HAP-1 (cell line): ENCODE measurements at places on chromosomes 5 and 9.

DNA sequence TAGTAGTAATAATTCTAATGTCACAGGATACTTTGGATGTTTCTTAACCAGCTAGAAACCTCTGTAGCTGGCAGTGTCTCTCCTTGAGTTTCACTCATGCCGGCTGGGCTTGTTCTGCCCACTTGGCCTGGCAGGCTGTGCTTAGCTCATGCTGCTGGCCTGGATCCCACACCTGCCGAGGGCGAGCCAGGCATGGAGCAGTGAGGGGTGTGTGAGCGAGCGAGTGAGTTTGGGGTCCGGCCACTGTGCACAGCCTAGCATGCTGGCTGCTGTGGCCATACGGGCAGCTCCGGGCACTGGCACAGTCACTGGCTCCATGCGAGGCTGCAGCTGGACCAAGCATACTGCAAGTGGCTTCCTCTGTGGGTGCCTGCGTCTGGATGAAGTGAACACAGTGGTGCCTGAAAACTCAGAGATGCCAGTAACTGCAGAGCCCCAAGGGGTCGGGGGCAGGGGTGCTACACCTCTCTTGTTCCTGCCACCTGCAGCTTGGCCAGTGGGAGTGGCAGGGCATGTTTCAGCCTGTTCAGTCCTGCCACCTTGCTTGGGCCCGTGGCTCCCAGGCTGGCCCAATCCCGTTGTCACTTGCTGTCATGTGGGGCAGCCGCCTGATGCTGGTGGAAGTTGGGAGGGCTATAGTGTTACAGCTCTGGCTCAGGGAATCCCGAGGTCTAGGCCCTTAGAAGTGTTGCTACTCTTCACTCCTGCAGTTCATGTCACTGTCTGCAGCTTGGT, 9.9 kb downstream of the FSD1L start:
- DNase-seq, result no peak

- no peak for DNase-seq
These were observed 1.0 kb downstream of the URM1 start for GRCh38 chr9:128372188-128372641.

DNA sequence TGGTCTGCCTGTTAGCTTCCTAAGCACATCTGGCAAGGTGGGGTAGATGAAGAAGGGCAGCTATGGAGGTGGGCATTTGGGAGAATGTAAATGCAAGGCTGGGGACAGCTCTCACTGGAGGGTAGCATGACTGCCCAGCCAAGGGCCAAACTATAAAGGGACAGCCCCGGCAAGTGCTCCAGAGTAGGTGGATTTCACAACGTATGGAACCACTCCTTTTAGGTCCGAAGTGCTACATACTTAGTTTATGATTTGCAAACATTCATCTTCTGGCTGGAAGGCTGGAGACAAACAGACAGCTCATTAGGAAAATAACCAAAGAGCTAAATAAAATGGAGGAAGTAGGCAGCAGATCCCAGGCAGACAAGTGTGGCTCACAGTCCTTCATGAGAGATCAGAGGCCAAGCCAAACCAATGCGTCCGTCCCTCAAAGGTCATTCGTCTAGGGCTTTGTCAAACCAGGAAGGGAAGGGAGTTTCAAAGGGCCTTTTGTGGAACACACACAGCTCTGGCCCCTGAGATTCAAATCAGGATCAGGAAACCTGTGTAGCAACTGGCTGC, 42.5 kb upstream of the GLRX start:
- DNase-seq, result no peak

- DNase-seq, result no peak
These were observed 1.7 kb downstream of the SH3PXD2B start for GRCh38 chr5:172452398-172453205.

- no peak for DNase-seq
These were observed 97.4 kb downstream of the PPP2R2B start for GRCh38 chr5:146781157-146781556.

DNA sequence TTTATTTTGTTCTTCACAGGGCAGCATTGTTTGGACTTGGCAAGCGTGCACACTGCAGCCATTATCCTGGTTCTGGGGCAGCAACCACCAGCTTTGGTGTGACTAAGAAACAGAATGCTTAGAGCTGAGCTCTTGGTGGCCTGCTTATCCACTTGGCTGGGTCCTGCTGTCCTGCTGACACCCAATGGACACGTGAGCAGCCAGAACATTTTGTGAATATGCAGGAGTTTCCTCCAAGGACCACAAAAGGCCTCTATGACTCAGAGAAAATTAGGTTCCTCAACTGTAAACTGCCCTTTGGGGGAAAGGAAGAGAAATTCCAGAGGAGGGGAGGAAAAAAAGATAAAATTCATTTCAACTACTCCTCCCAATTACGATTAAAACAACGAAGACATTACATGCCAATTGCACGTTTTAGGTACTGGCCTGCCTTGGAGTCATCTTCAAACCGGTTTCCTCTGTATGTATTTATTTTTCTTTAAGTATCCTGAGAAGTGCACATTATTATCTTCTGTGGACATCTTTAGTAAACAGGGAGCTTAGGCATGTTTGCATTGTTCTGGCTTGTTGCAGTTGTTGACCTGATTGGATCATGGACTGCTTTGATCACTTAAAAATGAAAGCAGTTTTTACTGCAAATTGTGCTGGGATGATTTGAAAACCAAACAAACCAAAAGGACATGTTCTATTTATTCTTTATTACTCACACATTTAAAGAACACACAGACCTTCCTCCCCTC, 82.3 kb upstream of the TLE4 start:
- no peak for DNase-seq

DNA sequence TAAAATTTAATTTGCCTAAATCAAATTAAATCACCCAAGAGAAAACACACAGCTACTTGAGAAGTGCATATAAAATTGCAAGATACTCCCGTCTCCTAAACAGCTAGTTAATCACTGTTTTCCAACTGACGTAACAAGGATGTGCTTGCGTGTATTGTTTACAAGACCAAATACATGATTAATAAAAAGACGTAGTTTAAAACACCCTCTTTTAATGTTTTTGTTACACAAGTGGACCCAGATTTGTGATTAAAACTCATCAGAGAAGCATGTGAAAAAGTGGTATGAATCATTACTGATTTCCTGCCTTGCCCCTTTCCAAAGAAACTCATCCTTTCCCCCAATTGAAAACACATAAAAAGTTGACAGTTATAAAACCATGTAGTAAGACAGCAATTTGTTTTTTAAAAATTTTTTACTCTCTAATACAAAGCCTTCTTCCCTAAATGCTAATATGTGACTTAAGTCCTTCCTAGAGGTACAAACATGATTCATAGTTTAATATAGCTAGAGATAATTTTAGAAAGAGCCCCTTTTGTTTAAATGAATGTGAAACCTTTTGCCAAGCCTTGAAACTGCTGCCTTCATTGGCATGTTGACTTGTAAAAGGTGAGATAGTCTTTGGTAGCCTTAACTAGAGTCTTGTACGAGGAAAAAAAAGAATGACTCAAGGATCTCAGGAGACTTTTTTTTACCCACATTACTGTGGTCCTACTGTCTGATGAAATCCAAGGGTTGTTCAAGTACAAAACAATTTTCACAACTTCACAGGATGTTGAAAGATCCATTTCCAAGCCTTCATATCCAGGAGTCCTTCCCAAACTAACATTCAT, 61.4 kb upstream of the FST start:
- DNase-seq, result no peak

DNA sequence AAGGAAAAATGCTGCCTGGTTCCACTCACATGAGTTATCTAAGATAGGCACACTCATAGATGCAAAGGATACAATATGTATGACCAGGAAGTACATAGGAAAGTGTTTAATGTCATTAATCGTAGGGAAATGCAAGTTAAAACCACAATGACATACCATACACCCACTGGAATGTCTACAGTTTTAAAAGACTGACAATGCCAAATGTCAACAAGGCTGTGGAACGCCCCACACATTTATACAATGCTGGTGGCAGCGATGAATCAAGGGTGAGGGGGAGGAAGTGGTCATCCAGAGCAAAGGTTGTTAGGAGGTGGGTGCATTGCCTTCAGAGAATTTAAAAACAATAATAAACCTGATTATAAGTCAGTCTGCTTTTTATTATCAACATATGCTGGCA, 437.8 kb downstream of the ARHGEF28 start:
- no peak for DNase-seq

GRCh38 chr9:16213781-16214515, 656.5 kb downstream of the BNC2 start:
- no peak for DNase-seq

GRCh38 chr9:97766610-97767009, 69.5 kb upstream of the XPA start:
- DNase-seq, result no peak

DNA sequence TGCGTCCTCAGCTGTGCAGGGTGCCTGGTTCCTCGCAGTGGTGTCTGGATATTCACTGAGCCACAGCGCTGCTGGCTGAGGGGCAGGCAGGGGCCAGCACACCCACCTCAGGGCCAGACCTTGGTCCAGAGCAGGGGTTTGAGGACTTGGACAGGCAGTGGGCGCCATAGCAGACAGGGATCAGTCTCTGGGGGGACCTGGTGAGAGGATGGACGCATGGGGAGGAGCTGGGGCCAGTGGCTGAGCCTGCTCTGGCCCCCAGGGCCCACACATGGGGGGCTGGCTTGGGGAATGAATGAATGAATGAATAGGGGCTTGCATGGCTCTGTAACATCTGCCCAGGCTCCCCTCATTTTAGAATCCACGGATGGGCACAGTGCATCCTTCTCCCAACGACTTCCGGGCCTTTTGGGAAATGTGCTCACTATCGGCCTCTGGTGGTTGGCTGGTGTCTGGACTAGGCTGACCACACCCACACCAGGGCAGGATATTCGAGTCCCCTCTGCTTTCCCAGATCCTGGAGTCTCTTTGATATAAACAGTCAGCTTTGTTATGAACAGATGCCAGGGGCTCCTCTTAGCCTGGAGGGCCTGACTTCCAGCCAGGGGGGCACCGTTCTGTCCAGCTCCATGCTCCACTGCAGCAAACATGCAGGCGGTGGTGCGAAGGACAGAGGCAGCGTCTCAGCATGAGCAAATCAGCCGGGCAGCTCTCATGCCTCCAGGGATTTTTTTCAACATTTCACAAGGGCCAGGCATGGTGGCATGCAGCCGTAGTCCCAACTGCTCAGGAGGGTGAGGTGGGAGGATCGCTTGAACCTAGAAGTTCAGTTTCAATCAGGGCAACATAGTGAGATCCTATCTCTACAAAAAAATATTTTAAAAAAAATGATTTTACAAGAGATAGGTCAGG, 62.6 kb downstream of the NEK6 start:
- DNase-seq, result peak; percentile 87

- DNase-seq, result peak; percentile 77
These were observed 192.7 kb downstream of the GNA14 start for GRCh38 chr9:77455312-77455927.

- DNase-seq, result no peak
These were observed 58.6 kb upstream of the IL6ST start for GRCh38 chr5:56053363-56053762.

DNA sequence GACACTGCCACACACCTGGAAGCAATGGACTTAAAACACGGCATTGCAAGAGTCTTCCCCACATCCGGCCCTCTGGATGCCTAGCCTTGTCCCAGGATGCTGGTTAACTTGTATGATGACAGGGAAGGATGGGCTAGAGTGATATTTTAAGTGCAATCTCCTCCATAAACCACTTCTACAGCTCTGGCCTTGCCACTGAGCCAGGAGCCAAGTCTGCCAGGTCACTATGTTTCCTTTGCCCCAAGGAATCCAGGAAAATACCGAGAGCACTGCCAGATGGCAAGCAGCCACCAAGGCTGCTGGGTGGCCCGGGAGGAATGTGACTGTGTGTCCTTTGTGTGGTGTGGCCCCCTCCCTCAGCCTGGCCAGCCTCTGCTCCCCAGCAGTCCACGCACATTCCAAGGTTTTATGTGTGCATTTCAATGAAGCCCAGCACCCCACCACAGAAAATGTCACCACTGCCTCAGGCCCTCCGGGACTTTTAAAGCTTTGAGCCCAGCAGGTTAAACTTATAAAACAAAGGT, 106.0 kb downstream of the FRMD3 start:
- DNase-seq, result peak; percentile 53

- DNase-seq, result no peak
These were observed 60.6 kb downstream of the TMEM174 start for GRCh38 chr5:73233461-73234203.

DNA sequence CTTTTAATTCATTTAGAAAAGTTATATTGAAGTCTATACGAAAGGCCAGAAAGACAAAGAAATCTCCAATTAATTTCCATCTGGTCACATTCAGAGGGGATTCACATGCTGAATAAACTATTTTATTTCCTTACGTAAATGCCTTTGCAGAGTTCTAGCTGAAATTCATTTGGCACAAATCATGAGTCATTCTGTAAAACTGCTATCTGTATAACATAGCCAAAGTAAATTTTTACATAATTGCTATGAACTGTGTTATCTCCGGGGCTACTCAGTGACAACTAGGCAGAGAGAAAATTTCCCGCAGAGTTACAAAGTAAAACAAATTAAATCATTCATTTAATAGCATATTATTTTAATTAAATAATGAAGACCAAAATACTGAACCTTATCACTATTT, 463.2 kb upstream of the ADAMTS16 start:
- no peak for DNase-seq

GRCh38 chr5:89573345-89573744, 690.4 kb upstream of the MEF2C start:
- no peak for DNase-seq

GRCh38 chr5:96509316-96509715, 76.3 kb upstream of the PCSK1 start:
- no peak for DNase-seq

- DNase-seq, result no peak
These were observed 183.6 kb upstream of the MAP3K1 start for GRCh38 chr5:56631719-56632118.

- DNase-seq, result no peak
These were observed 64.9 kb downstream of the PTTG1 start for GRCh38 chr5:160486573-160486972.

- DNase-seq, result no peak
These were observed 604.8 kb upstream of the BRINP1 start for GRCh38 chr9:119974026-119974425.

DNA sequence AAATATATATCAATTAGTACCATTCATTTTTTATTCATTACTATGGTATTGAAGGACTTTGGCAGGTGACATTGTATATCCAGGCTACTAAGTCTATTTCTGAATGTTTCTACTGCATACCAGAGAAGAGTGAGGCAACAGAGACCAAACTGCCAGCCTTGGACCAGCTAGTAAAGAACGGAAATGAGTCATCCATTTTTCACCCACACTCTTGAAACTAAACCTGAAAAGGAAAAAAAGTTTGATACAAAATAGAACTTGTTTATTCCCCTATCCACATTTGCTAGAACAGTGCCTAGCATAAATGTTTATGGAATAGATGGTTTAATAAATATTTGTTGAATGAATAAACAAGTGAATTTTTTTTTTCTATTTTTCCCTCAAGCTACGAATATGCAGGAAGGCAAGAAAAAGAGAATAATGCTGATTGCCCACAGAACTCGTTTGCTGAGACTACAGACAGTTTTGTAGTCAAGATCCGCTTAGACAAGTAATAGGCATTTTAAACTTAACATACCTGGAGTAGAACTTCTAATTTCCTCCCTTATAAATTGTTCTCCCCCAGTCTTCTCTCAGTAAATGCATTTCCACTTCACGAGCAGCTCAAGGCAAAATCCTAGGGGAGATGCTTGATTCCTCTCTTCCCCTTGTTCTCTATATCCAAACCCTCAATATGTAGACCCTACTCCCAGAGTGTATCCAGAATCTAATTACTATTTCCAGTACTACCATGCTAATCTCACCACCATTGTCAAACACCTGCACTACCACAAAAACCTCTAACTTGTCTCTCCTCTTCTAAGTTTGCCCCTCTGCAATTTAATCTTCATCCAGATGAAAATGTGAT, 146.2 kb upstream of the RASA1 start:
- no peak for DNase-seq
